Erythroblast (primary cell): ENCODE measurements at places on chromosomes 4 and X.

DNA sequence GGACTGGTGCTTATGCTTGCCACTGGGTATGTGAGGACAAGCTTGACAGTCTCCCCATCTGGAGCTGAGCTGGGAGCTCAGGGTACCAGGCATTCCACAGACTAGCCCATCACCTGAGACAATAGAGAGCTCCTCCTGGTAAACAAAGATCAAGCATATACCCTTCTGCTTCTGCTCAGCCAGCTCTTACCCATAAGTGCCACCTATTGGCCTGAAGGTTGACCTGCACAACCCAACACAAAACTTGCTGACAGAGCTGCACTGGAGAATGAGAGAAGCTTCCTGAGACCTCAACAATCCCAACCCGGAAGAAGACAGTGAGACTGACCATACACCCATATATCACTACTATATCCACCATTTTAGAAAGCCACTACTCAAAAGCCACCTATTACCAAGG lies 1049.2 kb upstream of the INTU start:
- peak; percentile 4 for DNase-seq

- no peak for DNase-seq
These were observed 21.9 kb upstream of the GPR78 start for GRCh38 chr4:8558080-8558960.

DNA sequence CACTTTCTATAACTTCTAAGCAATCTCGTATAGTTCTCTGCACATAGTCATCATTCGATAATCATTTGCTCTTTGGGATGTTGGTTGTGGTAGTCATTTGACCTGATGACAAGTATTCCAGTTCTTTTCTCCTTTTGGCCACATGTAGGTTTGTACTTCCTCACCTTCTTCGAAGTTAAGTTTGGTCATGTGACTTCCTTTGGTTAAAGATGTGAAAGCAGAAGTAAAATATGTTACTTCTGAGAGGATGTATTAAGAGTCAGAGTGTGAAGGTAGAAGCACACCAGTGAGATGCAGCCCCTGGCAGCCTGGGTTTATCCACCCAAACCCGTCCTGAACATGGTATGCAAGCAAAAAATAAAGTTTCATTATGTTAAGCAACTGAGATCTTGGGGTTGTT lies 48.9 kb upstream of the ZNF518B start:
- DNase-seq, result no peak

DNA sequence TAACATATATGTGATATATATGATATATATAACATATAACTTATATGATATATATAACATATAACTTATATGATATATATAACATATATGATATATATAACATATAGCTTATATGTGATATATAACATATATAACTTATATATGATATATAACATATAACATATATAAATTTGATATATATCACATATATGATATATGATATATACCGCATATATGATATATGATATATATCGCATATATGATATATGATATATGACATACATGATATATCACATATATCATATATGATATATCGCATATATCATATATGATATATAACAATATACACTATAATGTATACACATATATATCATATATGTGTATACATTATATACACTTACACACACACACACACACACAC lies 114.3 kb downstream of the ELOVL6 start:
- DNase-seq, result no peak

DNA sequence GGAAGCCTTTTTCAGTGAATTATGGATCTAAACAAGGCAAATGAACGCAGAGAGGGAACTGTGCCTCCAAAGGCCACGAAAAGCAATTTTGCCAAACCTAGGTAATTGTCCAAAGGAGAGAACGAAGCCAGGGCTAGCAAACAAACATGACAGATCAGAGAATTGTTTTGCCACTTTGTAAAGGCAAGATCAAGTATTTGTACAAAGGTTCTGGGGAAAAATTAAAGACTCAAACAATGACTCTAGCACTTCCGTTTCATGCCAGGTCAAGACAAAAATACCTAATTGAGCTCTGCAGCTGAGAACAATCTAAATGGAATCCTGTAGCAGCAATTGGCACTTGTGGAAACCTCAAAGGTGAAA lies 8.5 kb downstream of the RBM47 start:
- no peak for DNase-seq

DNA sequence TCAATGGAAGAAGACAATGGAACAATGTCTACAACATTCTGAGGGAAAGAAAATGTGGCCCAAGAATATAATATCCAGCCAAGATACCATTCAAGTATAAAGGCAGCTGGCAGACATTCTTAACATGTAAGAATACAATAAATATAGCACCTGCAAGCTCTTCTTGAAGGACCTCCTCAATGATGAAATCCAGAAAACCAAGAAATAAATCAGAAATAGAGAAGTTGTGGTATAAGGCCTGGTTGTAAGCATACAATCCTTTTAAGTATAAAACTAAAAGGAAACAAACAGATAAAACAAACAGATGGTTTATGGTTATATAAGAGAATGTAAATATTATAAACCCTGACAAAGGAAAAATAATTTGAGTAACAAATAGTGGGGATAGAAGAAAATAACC lies 33.4 kb downstream of the SYTL4 start:
- DNase-seq, result no peak

GRCh38 chr4:110154582-110154981 lies 43.8 kb downstream of the ELOVL6 start:
- no peak for DNase-seq

- DNase-seq, result no peak
These were observed 15.6 kb downstream of the MAML3 start for GRCh38 chr4:140138428-140138827.

- DNase-seq, result no peak
These were observed 45.9 kb downstream of the PTCHD1 start for GRCh38 chrX:23380581-23380980.

DNA sequence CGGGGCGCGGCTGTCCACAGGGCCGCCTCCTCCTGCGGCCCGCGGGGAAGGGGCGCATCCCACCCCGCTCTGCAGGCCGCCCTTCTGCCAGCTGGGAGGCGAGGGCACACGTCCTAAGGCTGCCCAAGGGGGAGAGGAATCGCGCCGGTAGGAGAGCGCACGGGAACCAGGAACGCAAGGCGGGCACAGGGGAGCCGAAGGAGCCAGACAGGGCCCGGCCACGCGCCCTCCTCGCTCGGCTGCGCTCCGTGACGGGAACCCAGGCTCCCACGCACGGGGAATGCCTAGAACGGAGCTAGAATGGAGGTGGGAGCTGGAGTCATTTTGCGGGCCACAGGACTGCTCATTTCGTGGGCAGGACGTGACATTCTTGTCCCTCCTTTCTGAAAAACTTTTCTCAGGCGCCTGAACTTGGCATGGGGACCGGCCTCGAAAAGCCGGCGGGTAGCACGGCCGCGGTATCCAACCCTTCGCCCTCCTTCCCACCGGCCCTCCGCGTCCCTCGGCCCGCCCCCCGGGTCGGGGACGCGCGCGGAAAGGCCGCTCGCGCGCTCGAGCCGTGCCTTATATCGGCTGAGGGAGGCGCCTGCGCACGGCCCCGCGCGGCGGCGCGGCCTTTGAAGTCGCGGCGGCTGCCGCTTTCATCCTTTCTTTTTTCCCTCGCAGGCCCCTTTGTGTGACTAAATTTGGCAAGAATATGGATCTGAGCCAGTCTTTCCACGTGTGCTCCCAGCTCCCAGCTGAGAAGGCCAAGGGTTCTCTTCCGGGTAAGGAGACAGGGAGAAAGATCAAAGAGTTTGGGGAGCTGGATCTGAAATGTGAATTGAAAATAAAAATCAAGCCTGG lies 4.2 kb upstream of the LEF1 start:
- peak; percentile 71 for DNase-seq

- no peak for DNase-seq
These were observed 16.2 kb upstream of the FRMD7 start for GRCh38 chrX:132144061-132144460.

- no peak for DNase-seq
These were observed 156.6 kb downstream of the GATB start for GRCh38 chr4:151604238-151604637.

DNA sequence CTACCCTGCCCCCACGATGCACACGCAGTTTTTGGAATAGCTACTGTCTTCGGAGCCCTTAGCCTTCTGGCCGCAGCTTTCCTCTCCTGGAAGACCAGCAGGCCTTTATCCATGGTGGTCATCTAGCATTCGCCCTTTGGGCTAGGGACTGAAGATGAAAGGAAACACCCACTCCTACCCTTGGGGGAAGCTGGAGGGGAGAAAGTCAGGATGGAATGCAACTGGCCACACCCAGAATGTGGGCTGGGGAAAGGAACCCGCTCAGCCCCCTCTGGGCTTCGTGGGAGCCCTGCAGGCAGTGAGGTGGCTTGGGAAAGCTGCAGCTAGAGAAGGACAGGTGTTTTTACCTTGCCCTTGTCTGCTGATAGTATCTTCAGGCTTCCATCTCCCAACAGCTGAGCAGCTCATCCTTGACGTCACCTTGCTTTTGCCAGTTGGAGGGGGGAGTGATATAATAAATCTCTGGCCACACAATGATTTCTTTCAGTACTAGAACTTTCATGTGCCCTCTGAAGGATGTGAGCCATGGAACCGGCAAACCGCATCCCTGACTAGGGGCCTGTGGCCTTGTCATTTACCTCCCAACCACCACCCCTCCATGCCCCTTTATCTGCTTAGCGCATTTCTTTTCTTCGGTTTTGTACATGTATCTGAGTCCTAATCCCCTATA lies 59.0 kb downstream of the ELF4 start:
- no peak for DNase-seq

- no peak for DNase-seq
These were observed 1848.9 kb upstream of the TENM3 start for GRCh38 chr4:180394312-180394711.

GRCh38 chr4:90174621-90175023 lies 47.4 kb downstream of the CCSER1 start:
- no peak for DNase-seq

DNA sequence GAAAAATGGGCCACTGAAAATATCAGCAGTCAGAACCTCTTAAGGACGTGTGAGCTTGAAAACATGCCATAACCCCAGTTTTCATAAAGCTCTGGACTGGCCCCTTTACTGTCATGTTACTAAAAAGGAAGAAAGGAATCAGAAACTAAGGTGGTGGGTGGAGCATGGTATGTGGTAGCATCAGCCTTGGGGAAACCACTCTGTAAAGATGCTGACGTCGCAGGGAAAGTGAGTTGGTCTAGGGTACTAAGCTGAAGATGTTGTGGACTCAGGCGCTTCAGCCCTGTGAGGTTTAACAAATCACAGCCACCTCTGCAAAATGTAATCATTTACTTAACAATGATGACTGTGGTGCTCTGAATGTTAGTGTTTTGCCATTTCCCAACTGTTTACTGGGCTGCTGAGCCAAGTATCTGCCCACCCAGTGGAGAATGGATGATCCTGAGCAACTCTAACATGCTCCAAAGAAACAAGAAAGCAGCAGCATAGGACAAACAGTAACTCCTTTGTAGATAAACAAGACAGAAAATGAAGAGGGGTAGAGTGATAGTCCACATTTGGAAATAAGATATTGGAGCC lies 33.4 kb downstream of the C4orf54 start:
- no peak for DNase-seq

DNA sequence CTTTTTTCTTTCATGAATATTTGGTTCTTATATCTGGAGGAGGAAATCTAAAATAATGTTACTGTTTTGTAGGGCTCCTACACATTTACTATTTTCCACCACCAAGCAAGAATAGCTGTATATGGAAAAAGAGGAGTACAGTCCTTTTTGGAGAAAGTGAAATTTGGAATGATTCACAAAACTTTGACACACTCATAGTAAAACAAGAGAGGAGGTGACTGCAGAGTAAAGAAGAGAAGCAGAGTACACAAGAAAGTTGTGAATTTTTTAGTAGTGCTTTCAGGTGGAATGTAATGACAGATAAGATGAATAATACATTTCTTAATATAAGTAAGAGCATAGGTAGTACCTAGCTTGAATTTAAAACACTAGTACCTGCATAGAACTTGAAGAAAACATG lies 41.3 kb upstream of the UGT2B4 start:
- DNase-seq, result no peak

DNA sequence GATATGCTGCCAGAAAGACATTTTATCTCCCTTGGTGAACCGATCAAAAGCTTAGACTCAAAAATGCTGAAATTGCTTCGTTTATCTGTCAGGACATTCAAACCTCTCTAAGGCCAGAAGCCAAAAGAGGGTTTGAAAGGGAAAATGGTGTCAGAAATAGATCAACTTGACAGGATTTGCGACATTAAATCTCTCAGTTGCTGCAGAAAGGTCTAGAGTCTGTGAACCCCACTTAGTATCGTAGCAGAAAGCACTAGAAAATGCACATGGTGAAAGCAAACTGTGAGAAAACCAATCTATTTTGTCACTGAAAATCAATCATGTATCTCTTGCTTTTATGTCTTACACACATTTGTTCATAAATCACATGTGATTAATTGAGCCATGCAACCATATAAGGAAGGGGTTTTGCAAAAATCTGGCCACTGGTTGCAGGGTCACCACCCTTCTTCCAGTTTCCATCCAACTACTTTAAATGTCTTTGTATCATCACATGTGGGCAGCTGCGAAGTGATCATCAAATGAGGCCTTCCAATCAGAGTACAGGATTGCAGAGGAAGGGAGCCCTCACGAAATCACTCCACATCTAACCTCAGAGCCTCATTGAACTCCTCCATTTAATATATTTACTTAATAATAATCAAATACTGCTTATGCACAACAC lies 347.2 kb upstream of the ANXA10 start:
- no peak for DNase-seq

- peak; percentile 75 for DNase-seq
These were observed 487 bp downstream of the TBCK start for GRCh38 chr4:106315476-106315967.

- DNase-seq, result no peak
These were observed 142.1 kb downstream of the APBB2 start for GRCh38 chr4:41072021-41072777.
